EL (cell line): ENCODE measurements at places on chromosomes 2 and 18.

- DNase-seq = no peak
These were observed 9.2 kb upstream of the LRPPRC start for GRCh38 chr2:44004735-44005602.

DNA sequence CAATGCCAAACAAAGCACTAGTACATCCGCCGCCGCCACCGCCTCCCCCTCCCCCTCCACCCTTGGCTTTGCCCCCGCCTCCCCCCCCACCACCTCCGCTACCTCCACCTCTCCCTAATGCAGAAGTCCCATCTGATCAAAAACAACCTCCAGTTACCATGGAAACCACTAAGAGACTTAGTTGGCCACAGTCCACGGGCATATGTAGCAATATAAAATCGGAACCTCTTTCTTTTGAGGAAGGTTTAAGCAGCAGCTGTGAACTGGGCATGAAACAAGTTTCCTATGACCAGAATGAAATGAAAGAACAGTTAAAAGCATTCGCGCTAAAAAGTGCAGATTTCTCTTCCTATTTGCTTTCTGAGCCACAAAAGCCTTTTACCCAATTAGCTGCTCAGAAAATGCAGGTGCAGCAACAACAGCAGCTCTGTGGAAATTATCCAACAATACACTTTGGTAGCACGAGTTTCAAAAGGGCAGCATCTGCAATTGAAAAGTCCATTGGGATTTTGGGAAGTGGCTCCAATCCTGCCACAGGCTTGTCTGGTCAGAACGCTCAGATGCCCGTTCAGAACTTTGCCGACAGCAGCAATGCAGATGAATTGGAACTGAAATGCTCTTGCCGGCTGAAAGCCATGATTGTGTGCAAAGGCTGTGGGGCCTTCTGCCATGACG lies 168.0 kb downstream of the ASXL3 start:
- no peak for DNase-seq

GRCh38 chr18:57091231-57091630 lies 55.7 kb upstream of the BOD1L2 start:
- DNase-seq = no peak

GRCh38 chr2:226717719-226718118 lies 81.9 kb downstream of the IRS1 start:
- no peak for DNase-seq

DNA sequence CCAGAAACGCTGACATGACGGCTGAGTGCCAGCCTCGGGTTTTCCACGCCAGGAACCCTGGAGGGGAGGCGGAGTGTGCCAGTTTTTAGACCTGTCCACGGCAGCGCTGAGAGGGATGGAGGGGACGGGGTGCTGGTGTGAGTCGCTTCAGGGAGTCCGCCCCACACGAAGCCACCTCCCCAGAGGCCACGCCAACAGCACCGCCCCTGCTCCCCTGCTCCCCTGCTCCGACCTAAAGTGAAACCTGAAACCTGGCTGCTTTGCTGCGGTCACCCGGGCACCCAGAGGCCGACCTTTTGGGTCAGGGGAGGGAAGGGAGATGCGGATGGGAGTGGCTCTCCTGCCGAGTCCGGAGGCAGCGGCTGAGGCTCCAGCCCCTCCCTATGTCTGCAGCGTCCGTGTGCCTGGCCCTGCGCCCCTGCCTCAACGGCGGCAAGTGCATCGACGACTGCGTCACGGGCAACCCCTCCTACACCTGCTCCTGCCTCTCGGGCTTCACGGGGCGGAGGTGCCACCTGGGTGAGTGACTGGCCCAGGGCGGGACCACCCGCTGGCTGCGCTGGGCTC lies 38.1 kb downstream of the SNED1 start:
- DNase-seq = no peak
